Mesenteric fat pad (tissue), 1 donor: ENCODE measurements at places on chromosomes 6 and 20. TPM values are rescaled to one million over a fixed set of nuclear protein-coding genes. Genes with fewer than 3 reads are reported as not detected.

The TTLL9 gene
- 0.13 TPM for total RNA-seq

The CCN6 gene
- total RNA-seq, result not detected

The RIPPLY2 gene
- total RNA-seq, result not detected

The FRS3 gene
- total RNA-seq, result 3.4 TPM

The SLC52A3 gene
- 2.2 TPM for total RNA-seq

The HBS1L gene
- total RNA-seq, result 66.4 TPM

The OR2B6 gene
- not detected for total RNA-seq

The BHLHE23 gene
- not detected for total RNA-seq

The TXNDC5 gene
- total RNA-seq, result 153 TPM

The RCAN2 gene
- 6.7 TPM for total RNA-seq

The TOP1 gene
- 42.4 TPM for total RNA-seq

The CNKSR3 gene
- 9.9 TPM for total RNA-seq

The CRISP2 gene
- not detected for total RNA-seq

The HLA-DRB5 gene
- total RNA-seq, result 118 TPM

The DDR1 gene
- total RNA-seq, result 82.1 TPM

The DNAH8 gene
- not detected for total RNA-seq

The HLA-DQB1 gene
- 21.5 TPM for total RNA-seq

The ADGRF4 gene
- total RNA-seq, result not detected

The PROKR2 gene
- not detected for total RNA-seq

The ZC2HC1B gene
- not detected for total RNA-seq

The SLC17A1 gene
- not detected for total RNA-seq

The ECT2L gene
- total RNA-seq, result not detected

The OXT gene
- 1.5 TPM for total RNA-seq

The BICRAL gene
- 12.5 TPM for total RNA-seq

The MAS1 gene
- not detected for total RNA-seq

The SLC22A3 gene
- 8.6 TPM for total RNA-seq

The TNFRSF6B gene
- total RNA-seq, result 4.7 TPM

The ASCC3 gene
- total RNA-seq, result 27.4 TPM

The CAGE1 gene
- not detected for total RNA-seq

The ADGB gene
- not detected for total RNA-seq

The CDH26 gene
- total RNA-seq, result 1.5 TPM

The PEX6 gene
- 13.4 TPM for total RNA-seq

The RSPO3 gene
- total RNA-seq, result 30.4 TPM

The SLC22A1 gene
- 3.4 TPM for total RNA-seq
